ENCODE measurements at places on chromosomes 11 and 22. TPM values are rescaled to one million over a fixed set of nuclear protein-coding genes. Genes with fewer than 3 reads are reported as not detected.
A peak's percentile ranks its signal among the peaks of the same experiment; 100 is the strongest.

The NAALAD2 gene
- total RNA-seq: not detected

The PGA3 gene
- not detected for total RNA-seq

The BCO2 gene
- 1.1 TPM for total RNA-seq

GRCh38 chr22:34297536-34298120 is 377.4 kb upstream of the LARGE1 start:
- DNase-seq: no peak

GRCh38 chr11:37881741-37882140 is 1283.7 kb upstream of the RAG2 start:
- no peak for DNase-seq

DNA sequence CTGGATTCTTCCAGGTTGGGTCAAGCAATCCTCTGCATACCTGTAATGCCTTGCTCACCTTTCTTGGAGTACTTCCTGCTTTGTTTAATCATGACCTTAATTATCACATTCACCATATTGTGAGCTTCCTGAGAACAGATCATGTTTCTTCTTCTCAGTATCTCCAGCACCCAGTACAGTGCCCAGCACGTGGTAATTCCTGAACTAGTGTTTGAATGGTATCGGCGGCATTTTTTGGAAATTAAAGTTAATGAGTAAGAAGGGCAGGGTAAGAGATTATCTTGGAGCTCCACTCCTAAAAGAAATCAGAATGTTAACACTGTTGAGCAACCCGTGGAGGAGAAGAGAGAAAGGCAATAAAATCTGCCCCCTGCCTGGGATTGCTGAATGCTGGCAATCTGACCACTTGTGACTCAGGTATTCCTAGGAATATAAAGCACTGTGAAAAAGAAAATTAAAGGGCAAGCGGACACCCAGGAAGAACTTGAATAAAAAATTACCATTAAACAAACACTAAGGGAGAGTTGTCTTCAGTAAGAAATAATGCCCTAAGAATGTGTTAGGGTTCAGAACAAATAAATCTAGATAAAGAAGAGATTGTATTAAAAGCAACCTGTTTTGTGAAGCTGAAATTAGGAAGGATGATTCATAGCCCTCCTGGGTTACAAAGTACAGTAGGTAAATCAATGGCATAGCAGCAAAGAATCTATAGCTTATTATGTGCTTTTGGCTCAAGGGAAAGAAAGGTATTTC is 92.9 kb downstream of the PDHX start:
- DNase-seq: peak; percentile 81

DNA sequence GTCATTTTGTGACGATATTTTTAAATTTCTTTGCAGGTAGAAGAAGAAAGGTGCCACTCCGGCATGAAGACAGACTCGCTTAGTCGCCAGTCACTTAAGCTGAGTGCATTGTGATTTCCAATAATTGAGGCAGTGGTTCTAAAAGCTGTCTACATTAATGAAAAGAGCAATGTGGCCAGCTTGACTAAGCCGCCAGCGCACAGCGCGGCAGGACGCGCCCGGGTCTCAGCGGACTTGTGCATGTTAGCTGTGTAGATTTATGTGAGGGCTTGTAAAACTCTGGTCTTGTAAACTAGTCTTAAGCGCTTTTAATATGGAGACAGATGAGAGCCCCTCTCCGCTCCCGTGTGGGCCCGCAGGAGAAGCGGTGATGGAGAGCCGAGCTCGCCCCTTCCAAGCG is 5.6 kb downstream of the DGCR8 start:
- no peak for DNase-seq

DNA sequence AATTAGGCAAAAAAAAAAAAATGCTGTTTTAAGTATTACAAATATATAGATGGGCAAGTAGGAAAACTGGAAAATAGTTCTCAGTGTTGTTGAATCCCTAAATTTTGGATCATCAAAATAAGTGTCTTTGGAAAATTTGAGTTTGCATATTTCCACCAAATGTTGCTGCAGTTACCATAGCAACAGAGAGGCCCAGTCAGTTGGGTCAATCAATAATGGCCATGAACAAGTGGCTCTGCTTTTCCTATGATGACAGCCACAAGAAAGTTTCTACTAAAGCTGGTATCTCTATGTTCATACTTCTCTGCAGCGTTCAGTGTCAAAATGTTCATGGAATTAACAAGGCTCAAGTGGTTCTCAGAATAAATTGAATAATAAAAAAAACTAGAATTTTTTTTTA is 79.1 kb downstream of the SERGEF start:
- DNase-seq: no peak

DNA sequence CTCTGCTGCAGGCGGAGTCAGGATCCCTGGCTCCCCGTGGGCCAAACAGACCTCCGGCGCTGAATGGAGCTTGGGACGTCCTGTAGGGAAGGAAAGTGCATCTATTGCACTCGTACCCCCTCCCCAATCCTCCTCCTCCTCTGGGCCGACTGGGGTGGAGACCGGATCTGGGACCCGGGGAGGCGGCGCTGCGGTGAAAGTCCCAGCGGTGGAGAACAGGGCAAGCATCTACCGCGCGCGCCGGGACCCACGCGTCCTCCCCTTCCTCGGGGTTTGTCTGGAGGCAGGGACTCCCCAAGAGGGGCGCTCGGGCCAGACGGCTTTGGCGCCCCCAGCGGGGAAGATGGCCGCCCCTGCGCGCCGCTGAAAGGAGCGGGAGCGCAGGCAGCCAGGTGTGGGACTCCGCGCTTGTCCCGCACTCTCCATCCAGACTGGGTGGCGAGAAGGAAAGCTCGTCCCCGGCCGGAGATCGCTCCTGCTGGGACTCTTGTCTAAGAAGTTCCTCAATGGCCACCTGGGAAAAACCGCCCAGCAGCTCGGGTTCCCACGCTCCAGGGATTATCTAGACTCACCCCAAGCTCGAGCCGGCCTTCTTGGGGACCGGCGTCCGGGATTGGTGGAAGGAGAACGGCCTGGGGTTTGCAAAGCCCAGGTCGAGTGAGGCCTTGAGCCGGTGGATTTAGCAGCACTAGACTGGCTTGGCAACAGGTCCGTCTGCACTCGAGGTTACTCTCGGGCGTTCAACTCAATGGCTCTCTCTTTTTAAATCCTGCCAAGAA is 718 bp downstream of the FADS2 start:
- DNase-seq: peak; percentile 9

- no peak for DNase-seq
Measured at GRCh38 chr11:115475564-115475963, 28.7 kb downstream of the CADM1 start.

GRCh38 chr11:2673250-2673610 is 26.6 kb downstream of the KCNQ1OT1 start:
- no peak for DNase-seq

- DNase-seq: no peak
Measured at GRCh38 chr11:10308201-10308954, 3.5 kb downstream of the ADM start.

DNA sequence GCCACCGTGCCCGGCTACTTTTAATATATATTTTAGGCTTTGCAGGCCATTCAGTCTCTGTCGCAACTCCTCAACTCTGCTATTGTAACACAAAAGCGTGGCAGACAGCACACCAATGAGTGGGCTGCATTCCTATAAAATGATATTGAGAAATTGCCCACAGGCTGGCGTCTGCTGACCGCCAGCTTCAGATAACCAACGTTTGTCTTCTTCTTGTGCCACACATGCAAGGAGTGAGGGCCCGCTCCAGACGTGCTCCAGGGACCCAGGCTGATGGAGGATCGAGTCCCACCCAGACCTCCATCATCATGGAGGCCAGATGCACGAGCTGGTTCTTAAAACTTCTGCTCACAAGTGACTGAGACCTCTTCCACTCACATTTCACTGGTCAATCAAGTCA is 35.4 kb upstream of the LINC01488 start:
- DNase-seq: no peak
